ENCODE measurements at places on chromosomes 7 and 10.

GRCh38 chr7:65960351-65961074 is 21.5 kb downstream of the GUSB start:
- no peak for DNase-seq

DNA sequence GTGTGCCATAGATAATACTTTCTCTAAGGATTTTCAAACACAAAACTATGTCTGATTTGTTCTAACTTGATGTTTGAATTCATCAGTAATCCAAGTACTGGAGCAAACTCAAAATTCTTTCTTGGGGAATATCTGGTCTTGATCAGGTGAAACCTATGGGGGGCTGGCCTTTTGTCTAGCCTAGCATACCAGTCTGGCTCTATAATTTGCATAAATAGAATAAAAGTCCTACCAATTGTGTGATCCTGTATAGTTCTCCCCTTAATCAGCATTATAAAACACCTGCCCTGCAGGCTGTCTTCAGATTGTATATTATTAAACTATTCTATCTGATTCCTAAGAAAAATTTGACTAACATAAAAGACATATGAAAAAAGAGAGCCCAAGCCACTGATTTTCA is 233.8 kb upstream of the LRRN3 start:
- no peak for DNase-seq

- DNase-seq, result peak; percentile 88
Measured at GRCh38 chr10:88810196-88810961, 7.8 kb downstream of the LIPM start.

DNA sequence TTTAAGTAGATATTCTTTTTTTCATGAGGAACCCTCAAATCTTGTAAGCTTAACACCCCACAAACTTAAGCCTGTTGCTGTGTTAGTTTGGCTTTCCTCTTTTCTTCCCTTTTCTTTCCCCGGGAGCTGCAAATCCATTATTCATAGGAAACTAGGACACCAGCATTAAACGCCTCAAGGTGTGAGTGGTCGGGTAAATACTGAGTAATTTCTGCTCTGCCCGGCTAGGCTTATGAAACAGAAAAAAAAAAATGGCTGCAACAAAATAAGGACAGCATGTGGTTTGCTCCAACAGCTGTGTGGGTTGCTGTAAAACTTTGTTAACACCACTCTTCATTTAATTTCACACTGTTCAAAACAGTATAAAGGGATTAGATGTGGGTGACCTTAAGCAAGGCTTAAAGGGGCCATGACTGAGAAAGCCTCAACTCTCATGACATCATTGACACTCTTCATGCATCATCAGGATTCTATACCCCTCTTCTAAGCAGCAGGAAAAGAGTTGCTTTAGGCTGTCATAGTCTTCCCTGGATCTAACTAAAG is 104.1 kb downstream of the AOAH start:
- no peak for DNase-seq

DNA sequence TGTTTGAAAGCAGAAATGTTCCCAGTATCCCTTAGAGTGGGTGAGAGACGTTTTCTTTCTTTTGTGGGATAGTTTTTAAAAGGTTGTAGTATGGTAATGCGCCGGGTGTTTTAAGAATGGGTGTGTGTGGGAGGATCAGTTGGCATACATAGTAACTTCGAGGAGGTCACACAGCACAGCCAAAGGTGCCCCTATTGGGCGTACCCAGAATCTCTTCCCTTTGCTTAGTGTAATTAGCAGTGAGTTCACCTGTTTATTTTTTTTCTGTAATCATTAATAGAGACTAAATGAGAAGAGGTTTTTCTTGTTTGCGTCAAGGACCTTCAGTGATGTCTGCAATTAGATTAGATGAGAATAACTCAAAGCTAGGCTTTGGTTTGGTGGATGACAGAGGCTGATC is 1.5 kb downstream of the PLEKHA8 start:
- DNase-seq, result no peak

DNA sequence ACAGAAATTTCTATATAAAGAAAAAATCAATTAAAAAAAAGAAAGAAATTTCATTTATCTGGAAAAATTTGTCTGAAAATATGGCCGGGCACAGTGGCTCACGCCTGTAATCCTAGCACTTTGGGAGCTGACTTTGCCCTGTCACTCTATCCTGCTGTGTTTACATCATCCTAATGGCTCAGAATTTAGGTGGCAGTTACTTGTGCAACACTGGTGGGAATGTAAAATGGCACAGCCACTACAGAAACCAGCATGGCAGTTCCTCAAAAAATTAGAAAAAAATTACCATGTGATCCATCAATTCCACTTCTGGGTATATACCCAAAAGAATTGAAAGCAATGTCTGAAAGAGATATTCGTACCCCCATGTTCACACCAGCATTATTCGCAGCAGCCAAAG is 405.2 kb upstream of the AUTS2 start:
- no peak for DNase-seq

- DNase-seq, result no peak
Measured at GRCh38 chr10:11331046-11331577, 280.3 kb downstream of the USP6NL start.

DNA sequence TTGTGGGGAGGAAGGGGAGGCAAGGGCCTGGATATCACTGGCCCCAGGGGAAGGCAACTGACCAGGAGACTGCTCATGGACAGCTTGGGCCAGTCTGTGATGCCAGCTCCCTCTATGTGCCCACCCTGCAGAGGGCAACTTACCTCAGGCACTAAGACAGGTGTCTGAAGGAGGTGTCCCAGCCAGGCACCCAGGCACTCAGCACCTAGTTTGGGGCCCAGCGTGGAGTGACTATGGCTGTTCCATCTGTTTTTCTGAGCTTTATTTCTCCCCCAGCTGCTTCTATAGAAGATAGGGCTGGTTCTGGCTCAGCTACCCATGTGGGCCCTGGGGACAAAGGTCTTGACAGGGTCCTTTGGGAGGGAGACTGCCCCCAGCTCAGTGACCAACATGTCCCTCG is 150.6 kb upstream of the PCBD1 start:
- DNase-seq, result no peak

DNA sequence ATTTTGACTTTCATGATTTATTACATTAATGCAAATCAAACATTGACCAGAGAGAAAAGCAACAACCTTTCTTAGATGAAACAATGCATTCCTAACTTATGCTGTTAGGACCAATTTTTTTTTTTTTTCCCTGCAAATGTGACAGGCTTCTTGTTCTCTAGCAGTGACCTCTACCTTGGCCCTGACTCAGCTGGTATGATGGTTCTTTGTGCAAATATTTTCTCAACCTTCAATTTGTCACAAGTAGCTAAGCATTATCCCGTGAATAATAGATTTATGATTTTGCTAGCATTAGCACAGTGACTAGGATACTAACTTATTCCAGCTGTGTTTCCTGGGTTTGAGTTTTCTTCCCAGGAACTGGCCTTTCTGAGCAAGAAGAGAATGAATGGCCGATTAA is 64.9 kb downstream of the PPP1R9A start:
- peak; percentile 10 for DNase-seq

DNA sequence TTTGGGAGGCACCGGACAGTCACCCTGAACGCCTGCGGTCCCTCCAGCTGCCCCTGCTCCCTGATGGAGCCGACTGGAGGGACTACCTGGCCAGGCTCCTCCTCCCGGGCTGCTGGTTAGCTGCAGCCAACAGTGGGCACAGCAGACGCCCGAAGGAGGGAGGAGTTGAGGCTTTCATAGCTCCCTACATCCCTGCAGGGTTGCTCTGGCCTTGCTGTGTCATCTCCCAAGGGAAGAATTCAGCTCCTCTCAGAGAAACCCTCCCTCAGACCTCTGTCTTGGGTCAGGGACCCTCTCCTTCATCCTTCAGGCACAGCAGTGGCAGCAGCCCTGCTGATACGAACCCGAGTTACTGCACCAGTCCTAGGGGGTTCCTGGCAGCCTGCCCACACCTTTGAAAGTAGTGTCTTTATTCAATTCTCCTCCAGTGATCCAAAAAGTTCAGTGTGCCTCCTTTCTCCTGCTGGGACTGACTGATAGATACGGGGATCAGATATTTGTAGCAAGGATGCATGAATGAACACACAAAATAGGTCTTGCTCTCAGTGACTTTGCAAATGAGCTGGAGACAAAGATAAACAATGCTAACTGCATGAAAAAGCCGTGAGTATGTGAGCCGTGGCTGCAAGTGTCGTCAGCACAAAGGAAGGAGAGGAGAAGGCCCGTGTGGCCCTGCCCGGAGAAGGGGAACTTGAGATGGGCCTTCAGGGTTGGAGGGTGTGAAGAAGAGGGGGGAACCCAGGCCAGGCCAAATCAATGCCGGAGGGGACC is 136.6 kb downstream of the PRKAG2 start:
- DNase-seq, result no peak

DNA sequence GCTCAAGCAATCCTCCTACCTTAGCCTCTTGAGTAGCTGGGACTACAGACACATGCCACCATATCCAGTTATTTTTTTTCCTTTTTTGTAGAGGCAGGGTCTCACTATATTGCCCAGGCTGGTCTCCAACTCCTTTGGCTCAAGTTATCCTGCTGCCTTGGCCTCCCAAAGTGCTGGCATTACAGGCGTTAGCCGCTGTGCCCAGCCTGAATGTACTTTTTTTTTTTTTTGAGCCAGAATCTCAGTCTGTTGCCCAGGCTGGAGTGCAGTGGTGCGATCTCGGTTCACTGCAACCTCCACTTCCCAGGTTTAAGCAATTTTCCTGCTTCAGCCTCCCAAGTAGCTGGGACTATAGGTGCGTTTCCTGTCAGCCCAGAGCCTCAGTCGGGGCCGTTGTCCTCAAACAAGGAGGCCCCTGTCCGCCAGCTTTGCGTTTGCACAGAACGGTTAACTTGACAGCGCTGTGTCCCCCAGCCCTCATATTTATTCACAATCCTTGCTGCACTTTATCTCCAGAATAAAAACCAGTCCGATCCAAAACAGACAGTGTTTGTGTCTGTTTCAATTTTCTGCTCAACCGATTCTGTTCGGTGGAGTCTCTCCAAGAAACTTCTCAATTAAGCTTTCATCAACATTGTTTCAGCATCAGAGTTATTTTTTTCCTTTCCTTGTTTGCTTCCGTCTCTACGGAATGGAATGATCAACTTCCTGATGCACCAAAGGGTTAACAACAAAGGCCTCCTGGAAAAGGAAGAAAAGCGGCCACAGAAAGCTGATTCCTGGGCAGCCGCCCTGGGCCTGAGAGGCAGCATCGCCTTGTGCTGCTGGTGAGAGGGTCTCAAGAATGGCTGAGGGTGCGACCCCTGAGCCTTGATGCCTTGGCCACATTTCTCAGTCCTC is 64.5 kb downstream of the PDIA4 start:
- peak; percentile 19 for DNase-seq

DNA sequence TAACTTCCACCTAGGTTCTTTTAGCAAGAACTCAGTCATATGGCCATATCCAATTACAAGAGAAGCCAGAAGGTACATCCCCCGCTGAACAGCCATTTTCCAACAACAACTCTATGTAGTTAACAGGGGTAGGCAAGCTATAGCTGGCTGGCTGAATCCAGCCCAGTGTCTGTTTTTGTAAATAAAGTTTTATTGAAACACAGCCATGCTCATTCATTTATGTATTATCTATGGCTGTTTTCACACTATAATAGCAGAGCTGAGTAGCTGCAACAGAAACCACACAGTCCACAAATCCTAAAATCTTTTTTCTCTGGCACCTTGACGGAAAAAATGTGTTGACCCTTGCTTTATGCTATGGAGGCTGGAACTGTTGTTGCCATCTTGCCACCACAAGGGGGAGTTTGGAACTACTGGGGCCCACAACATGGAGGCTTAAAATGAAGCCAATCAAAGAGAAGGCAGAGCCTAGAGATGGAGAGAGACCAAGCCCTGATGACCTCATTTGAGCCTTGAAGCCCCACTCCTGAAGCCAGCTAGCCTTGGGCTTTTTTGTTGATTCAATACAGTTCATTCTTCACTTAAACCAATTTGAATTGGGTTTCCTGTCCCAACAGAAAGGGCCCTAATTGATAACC is 33.3 kb upstream of the XPNPEP1 start:
- peak; percentile 59 for DNase-seq

DNA sequence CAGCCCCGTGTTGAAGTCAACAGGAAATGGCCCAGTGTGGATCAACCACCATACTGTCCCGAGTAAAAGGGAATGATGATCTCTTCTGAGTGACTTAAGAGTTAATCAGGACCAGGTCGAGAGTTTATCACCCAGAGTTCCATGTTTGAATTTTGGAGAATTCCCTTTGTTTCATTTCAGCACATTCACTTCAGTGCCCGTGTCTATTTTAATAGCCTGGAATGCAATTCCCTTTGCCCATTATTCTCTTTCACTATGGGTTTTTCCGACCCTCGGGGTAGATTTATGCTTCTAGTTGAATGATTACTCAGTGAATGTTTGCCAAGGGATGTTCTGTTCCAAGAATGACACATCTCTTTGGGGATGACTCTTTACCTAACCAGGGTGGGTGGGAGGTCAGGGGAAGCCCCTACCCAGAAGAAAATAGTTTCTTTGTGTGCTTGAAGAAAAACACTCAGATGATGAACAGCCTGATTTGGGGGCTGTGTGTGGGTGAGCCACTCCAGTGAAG is 594.9 kb downstream of the INHBA start:
- peak; percentile 18 for DNase-seq

- peak; percentile 55 for DNase-seq
Measured at GRCh38 chr7:73892003-73892999, 31.3 kb downstream of the TMEM270 start.

All from choroid plexus epithelial cell (primary cell).